ENCODE measurements at places on chromosomes 1 and 21.
A peak's percentile ranks its signal among the peaks of the same experiment; 100 is the strongest.

DNA sequence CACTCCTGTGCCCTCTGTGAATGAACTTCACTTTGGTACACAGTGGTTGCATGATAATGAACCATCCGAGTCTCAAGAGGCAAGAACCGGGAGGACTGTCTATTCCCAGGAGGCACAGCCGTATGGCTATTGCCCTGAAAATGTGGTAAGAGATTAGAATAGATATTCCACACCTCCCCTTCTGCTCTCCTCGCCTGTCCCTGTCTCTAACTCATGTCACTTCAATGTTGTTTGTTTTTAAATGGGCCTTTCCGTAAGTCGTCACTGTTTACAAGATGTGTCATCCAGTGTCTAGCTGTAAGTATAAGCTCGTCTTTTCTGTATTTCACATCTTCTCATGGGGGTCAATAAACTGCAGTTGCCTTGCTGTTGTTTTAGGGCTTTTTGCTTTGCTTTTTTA is 122.2 kb downstream of the PATJ start:
- DNase-seq, result no peak

DNA sequence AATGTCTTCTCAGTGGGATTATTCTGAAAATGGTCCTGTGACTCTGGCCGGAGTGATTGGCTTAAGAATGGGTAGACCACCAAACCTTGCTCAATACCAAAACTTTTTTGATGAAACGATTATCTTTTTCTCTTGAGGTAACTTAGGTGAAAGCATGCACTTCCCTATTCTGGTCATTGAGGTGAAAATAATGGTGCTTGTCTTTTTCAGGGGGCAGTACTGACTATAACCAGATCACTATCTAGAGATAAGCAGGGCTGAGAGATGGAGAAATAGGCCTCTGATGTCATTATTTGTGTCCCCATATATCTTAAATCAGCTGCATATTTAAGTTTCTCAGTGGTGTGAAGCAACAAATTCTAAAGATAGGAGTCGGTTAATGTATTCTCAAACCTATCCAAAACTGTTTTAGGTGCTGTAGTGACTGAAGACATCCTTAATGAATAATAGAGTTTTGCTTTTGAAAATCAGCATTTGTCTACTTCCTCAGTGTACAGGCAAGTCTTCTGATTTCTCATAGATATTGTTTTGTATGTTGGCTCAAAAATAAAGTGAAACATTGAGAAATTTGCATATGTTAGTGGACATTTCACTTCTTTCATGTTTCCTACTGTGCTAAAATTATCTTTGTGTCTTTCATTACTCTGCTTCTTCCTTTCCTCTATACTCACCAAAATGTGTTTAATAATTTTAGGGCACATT is 735.3 kb upstream of the ADGRL4 start:
- DNase-seq, result no peak

DNA sequence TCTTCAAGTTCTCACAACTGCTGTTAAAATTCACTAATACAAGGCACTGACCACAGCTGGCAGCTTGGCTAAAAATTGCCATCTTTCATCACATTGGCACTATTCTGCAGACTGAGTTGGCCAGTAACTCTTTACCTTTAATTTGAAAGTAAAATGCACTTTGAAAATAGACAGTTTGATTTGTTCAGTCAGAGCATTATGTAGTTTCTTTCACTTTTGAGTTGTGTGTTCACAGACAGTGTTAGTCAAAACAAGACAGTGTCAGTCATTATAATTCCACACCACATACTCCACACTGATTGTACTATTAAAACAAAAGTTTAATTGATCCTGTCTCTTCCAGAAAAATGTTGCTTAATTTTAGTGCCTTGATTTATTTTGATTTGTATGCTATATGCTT is 160.7 kb downstream of the SDCCAG8 start:
- no peak for DNase-seq

DNA sequence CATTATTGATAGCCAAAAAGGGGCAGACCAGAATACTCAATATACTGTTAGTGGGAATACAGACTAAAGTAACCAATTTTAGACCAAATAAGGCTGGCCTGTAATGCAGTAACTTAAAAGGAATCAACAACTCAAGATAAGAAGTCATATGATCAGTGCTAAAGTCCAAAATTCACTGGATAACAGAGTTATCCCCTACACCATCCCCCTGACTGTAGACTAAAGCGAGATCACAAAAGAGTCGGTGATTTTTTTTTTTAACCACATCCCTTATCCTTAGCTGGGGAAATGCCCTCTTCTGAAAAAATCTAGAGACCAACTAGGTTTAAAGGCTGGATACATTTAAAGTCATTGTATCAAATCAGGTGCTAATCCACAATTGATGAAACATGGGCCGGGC is 7.7 kb downstream of the UBR4 start:
- no peak for DNase-seq

GRCh38 chr1:221239792-221240191 is 360.5 kb downstream of the HLX start:
- no peak for DNase-seq

DNA sequence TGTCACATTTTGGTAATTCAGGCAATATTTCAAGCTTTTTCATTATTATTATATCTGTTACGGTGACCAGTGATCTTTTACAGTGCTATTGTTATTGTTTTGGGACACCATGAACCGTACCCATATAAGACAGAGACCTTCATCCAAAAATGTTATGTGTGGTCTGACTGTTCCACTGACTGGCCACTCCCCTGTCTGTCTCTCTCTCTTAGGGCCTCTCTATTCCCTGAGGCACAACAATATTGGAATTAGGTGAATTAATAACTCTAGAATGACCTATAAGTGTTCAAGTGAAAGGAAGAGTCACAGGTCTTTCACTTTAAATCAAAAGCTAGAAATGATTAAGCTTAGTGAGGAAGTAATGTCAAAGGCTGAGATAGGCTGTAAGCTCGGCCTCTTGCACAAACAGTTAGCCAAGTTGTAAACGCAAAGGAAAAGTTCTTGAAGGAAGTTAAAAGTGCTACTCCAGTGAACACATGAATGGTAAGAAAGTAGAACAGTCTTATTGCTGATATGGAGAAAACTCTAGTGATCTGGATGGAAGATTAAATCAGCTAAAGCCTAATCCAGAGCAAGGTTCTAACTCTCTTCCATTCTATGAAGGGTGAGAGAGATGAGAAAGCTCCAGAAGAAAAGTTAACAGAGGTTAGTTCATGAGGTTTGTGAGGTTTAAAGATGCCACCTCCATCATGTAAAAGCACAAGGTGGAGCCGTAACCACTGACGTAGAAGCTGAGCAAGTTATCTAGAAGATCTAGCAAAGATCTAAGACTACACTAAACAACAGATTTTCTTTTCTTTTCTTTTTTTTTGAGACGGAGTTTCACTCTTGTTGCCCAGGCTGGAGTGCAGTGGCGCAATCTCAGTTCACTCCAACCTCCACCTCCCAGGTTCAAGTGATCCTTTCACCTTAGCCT is 19.7 kb upstream of the DIPK1A start:
- peak; percentile 72 for DNase-seq

DNA sequence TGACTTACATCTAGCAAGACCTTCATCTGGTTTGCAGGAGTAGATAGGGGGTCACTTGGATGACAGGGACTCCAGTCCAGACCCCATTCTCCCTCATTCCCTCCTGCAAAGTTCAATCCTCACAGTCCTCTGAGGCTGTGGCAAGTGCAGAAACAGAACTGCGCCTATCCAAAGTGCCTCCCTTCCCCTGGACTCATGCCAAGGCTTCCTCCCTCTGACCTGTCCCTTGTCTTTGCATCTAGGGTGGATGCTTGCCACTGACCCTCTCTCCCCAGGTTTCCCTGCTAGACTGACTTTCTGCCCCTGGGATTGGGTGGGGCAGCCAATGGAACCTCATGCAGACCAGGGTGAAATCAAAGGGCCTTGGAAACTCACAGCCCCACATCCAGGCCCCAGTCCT is 18.7 kb downstream of the PRAMEF1 start:
- DNase-seq, result no peak

- DNase-seq, result peak; percentile 30
These were observed 23.4 kb downstream of the LDLRAP1 start for GRCh38 chr1:25566730-25567341.

DNA sequence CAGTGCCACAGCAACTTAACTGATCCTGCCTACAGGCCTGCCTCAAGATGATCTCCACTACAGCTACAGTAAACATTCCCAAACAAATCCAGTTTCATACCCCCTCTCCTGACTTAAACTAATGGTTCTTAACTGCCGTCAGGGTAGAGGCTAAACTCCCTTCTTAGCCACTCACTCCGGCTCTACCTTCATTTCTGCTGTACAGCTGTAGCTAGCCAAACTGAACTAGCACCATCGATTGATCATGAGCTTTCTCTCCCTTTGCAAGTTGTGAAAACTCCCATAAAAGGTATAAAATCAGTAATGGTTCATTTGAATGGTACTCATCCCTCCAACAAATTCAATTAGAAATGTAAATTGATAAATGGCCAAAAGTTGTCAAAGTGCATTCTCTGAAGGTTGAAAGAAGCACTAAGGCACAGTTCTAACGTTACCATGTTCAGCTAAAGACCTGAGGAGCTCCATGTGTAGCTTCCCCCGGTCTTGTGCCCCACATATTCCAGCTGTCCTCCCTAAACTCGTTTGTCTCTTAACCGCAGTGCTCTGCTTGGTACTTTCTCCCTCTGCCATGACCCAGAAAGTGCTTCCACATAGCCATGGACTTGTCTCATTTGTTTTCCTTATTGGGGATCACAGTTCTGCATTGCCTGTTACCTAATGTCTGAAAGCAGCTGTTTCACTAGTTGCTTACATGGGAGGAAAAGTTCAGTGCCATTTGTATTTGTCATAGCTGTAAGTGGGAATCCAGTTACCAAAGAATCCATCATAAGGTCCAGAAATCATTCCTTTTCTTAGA is 49.8 kb downstream of the DHX9 start:
- DNase-seq, result no peak

GRCh38 chr1:234520908-234521817 is 42.2 kb upstream of the TARBP1 start:
- no peak for DNase-seq

GRCh38 chr1:56688522-56689026 is 43.5 kb downstream of the PRKAA2 start:
- no peak for DNase-seq

DNA sequence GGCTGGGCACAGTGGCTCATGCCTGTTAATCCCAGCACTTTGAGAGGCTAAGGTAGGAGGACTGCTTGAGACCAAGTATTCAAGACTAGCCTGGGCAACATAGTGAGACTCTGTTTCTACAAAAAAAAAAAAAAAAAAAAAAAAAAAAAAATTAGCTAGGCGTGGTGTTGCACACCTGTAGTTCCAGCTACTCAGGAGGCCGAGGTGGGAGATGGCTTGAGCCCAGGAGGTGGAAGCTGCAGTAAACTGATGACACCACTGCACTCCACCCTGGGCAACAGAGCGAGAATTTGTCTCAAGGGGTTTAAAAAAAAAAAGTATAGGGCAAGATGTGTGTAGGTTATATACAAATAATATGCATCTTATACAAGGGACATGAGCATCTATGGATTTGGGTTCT is 2.6 kb downstream of the TDRKH start:
- DNase-seq, result no peak

DNA sequence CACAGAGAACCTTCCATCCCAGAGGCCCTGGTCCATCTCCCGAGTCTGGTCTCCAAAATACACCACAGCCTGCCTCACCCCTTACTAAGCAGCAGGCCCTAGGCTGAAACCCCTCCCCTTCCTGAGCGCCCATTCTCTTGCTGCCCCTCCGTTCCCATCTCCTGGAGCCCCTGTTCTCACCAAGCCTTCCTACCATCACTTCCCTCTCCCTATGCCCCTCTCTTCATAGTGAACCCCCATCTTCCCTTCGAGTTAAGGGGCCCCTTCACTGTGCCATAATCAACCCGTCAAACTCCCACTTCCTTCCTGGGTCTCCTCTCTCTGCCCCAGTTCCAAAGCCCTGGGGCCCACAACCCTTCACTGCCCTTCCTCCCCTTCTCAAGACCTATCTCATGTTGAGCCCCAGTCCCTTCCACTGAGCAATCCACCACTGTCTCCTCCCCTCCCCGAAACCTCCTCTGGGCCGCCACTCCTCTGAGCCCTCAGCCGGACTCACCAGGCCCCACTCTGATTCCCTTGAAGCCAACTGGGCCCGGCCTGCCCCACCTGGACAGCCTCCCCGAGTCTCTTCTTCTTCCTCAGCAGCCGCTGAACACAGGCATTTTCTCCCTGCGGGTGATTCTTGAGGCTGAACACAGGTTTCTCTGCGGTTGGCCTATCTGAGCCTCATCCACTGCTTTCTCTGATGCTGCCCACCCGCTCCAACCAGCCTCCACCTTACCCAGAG is 42.2 kb upstream of the WASF2 start:
- no peak for DNase-seq

GRCh38 chr1:197981561-197981960 is 64.4 kb downstream of the LHX9 start:
- DNase-seq, result no peak

DNA sequence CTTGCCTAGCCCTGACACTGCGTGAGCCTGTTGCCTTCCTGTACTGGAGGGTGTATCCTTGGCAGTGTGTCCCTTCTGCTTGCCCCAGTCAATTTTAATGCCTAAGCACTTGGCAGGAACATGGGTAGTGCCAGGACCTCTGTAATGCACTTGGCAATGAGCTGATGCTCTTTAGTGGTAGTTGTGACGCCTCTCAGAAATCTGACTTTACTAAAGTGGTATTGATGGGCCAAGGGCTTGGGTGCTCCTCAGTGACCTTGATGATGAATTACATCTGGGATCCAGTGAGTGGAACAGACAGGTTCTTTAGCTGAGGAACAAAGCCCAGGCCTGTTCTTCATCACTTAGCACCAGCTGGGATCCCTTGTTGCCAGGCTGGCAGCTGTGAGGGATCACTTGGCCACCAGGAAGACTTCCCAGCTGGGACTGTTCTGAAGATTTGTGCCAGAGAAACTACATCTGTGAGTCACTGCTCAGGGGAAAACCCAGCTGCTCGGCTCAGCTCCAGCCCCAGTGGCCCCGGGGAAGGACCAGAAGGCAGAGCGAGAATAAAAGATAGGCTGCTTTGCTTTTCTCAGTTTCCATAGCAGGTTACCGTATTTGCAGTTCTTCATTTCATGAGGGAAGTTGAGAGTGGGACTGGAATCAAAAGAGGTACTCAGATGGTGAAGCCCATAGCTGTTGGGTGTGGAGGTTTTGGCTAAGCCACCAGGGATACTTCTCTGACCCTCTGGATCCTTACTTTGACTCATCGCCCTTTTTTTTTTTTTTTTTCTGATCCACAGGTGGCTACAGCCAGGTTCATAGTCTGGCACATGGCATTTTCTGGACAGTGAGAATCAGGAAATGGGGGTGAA is 28.5 kb upstream of the KCNA2 start:
- DNase-seq, result peak; percentile 78

GRCh38 chr1:22295856-22296255 is 153.0 kb upstream of the WNT4 start:
- no peak for DNase-seq

DNA sequence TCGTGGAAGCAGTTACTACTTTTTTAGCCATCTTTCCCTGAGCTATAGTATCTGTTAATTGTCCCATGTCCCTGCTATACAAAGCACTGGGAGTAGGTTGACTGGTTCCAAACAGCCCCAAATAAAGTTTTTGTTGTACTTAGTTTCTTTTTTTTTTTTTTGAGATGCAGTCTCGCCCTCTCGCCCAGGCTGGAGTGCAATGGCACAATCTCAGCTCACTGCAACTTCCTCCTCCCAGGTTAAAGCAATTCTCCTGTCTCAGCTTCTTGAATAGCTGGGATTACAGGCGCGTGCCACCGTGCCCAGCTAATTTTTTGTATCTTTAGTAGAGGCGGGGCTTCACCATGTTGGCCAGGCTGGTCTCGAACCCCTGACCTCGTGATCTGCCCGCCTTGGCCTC is 3.3 kb downstream of the NCSTN start:
- DNase-seq, result peak; percentile 27

All from CD4-positive, alpha-beta T cell treated with Interleukin-15 for 1 hour (primary cell).